ENCODE measurements at places on chromosomes 5 and 9. TPM values are rescaled to one million over a fixed set of nuclear protein-coding genes. Genes with fewer than 3 reads are reported as not detected.

DNA sequence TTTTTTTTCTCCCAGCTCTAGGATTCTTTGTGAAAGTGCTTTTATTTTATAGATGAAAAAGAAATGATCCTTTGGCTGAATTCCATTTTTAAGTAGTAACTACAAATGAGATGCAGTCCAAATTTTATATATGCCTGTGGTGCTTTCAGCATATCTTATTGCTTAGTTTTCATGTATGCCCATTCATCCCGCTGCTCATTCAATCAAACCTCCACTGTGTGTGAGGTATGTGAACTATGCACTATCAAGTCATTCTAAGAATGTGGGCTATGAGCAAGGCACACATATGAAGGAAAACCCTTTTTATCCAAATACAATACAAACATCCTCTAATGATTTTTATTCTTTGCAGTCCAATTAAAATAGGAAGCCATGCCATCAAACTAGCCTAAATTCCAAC lies 1069.1 kb upstream of the DMAC1 start:
- DNase-seq: no peak

- no peak for DNase-seq
Measured at GRCh38 chr5:40906351-40906751, 2.9 kb upstream of the C7 start.

GRCh38 chr9:116842658-116843057 lies 155.6 kb downstream of the TRIM32 start:
- no peak for DNase-seq

- no peak for DNase-seq
Measured at GRCh38 chr5:67878933-67879332, 336.6 kb upstream of the PIK3R1 start.

DNA sequence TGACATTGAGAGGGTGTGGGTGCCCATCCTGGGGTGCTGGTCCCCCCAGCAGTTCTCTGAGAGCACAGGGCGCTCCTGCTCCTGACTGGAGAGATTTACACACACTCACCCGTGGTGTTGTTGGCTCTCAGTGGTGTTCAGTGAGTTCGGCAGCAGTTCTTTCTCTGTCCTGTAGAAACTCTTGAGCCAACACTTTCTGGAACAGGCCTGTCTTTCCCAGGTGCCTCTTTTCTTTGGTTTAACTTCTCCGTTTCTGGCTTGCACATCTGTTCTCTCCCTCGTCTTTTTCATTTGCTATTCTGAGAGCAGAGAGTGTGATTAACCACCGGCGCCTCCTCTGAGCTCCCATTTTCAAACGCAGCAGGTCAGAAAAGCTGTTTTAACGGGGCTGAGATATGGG lies 284.5 kb downstream of the IRX2 start:
- DNase-seq: no peak

DNA sequence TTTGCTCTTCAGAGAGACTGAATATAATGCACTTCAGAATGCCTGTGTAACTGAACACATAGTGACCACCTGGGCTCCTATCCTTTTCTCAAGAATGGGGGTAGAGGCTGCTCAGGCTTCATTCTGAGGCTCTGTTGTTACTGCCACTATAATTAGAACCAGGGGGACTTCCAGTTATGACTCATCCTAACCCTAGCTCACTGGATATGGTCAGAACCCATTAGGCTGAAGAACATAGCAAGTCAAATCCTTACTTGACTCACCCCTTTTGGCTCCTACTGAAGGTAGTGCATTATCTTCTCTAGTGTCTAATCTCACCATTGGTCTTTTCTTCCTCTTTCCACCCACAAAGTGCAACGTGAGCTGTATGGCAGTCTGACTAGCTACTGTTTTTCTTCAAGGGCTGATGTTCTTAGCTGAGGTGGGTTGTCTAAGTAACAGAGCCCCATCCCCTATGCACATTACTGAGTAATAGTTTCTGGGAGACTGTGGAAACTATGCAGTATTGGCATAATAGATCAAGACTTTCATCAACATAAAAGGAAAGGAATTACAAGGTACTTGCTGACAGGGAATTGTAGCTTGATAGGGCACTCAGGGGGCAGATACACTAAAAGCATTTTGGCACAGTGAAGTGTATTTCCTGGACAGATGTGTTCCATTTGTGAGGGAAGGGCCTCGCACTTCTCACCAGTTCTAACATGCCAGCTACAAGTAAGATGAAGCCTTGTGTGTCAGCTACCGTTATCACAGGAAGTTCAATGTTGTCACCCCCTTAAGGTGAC lies 431.0 kb upstream of the MEF2C start:
- DNase-seq: peak; percentile 46

DNA sequence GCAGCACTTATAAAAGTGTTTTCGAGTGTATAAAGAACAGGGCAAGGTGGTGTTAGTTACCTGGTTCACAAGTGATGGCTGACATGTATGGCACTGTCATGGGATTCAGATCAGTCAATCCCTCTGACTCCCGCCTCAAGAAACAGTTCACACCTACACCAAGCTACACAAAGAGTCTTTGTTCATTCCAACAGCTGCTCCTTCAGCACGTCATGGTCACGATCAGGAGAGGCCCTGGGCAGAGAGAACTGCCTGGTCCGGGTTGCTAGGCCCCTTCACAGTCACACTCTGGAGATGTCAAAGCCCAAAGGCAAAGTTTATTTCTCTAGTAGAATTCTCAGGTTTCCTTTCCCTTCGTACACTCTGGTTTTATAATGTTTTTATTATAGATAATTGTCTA lies 426.7 kb downstream of the ZSWIM6 start:
- no peak for DNase-seq

DNA sequence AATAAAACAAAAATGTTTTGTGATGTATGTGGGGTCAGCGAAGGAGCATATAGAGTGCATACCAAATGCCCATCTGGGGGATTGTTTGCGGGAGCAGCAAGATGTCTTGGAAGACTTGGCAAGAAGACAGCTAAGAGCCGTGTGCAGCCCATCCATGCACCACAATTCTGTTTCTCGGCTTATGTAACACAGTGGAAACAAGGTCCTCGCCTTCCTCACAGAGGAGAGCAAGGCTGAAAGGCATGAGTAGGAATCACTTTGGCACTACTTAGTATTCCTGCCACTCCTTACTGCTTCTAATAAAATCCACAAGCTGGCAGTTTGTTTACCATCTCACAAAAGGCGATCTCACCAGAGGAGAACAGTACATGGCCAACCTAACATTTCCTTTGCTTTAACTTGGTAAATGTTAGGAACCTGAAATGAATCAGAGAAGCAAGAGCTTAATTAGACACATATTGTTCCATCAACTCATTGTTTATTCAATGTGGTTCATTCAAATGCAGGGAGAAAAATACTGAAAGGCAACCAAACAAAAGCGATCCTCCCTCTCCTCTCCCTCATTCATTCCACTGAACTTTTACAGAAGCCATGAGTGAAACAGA lies 648.1 kb downstream of the ACTL7B start:
- no peak for DNase-seq

Gene EFNA5
- polyA plus RNA-seq: 7.6 TPM

Gene LHX3
- polyA plus RNA-seq: 0.28 TPM

Gene ECSCR
- polyA plus RNA-seq: 40.7 TPM

Gene CMYA5
- 214 TPM for polyA plus RNA-seq

Gene IQGAP2
- polyA plus RNA-seq: 9.9 TPM

Gene BTNL3
- not detected for polyA plus RNA-seq

Data from muscle of back (tissue), 13 donors.